T-helper 9 cell (primary cell): ENCODE measurements at places on chromosomes 1 and 21.

GRCh38 chr1:214280386-214281020 lies 456 bp upstream of the SMYD2 start:
- DNase-seq = no peak

DNA sequence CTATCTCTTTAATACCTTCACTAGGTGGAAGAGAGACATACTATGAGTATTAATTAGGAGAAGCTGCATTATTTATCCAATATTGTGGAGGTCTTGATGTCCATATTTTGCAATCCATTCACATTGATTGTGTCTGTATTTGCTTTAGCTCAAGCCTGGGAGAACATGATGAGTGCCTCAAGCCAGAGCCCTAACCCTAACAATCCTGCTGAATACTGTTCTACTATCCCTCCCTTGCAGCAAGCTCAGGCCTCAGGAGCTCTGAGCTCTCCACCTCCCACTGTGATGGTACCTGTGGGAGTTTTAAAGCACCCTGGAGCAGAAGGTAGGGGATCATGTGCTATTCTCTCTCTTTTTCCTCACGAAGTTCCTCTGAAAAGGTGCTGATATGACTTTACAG lies 99.5 kb downstream of the CC2D1B start:
- no peak for DNase-seq

GRCh38 chr1:30335997-30336390 lies 387.4 kb downstream of the MATN1 start:
- no peak for DNase-seq

DNA sequence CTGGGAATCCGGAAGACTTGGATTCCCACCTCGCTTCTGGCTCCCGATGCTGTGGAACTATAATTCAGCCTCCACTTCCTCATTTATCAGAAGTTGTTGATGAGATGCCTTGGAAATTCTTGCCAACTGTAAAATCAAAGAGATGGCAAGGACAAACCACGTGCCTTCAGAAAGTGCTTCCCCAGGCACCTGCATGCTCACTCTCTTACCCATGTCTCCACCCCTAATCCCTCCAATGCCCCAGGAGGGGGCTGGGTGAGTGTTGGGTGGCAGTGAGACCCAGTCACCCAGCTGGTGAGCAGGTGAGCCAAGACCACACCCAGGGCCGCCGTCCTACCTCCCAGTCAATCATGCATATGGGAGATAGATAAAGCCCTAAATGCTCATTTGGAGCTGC lies 160.8 kb downstream of the PSMG1 start:
- DNase-seq = no peak

DNA sequence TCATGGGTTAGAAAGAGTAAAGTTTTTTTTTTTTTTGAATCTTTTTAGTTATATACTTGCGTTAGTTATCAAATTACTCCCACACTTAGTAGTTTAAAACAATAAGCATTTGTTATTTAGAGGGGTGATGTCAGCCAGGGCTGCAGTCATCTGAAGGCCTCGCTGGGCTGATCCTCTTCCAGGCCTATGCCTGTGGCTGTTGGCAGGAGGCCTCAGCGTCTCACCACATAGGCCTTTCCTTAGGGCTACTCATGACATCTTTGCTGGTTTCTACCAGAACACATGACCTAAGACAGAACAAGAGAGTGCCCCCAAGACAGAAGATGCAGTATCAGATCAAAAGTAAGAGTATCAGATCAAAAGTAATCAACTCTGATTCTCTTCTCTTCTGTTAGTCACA lies 167.4 kb downstream of the HHAT start:
- no peak for DNase-seq

DNA sequence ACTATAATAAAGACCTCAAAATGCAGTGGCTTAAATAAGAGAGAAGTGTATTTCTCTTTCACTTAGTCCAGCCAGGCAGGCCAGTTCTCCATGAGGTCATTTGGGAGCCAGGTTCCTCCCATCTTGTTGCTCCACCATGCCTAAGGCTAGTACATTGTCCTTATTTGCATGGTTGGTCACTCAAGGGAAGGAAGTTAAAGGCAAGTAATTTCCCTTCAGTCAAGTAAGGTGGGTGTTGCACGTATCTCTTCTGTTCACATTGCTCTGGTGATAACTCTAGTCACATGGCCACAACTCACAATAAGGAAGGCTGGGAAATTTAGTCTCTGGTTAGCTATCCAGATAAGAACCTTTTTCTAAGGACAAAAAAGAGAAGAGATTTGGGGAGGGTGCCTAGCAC lies 27.2 kb upstream of the TADA1 start:
- no peak for DNase-seq

GRCh38 chr1:153541641-153542590 lies 1.2 kb upstream of the S100A5 start:
- no peak for DNase-seq

- no peak for DNase-seq
Measured at GRCh38 chr1:235411489-235412486, 44.6 kb downstream of the TBCE start.

GRCh38 chr1:154334079-154335024 lies 9.0 kb downstream of the ATP8B2 start:
- no peak for DNase-seq

- DNase-seq = no peak
Measured at GRCh38 chr1:94265011-94265422, 27.6 kb upstream of the ARHGAP29 start.

DNA sequence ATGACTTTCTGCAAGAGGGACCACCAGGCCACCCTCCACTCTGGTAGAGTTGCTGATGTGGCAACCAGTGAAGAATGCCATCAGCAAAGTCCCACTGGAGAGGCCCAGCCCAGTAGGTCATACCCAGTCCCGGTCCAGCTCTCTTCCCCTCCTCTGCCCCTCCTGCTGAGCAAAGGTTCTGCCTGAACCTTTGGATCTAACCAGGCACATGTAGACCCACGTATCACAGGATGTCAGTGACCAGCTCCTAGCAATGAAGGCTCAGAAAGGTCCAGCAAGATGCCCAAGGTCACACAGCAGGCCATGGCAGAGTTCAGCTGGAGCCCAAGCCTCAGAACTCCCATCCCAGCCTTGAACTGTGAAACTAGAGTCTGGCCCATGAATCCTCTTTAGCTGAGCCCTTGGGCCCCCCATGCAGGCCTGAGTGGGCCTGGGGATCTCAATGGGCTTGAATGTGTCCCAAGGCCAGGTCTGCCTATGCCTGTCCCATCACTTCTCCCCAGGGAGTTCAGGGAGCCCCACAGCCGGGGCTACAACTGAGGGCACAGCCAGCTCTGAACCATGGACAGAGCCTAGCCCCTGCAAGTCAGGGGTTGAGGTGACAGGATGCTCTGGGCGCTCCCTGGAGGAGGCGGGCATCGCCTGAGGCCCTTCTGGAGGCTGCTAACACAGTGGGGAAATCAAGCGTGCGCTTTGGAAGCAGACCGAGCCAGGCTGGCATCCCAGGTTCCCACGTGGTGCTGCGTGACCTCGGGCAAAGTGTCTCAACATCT lies 21.4 kb upstream of the PADI1 start:
- no peak for DNase-seq

GRCh38 chr21:46425571-46425970 lies 33.1 kb upstream of the DIP2A start:
- DNase-seq = peak; percentile 9

- DNase-seq = no peak
Measured at GRCh38 chr1:205805082-205805711, 7.8 kb downstream of the SLC41A1 start.
